ENCODE measurements at places on chromosomes 4 and X. TPM values are rescaled to one million over a fixed set of nuclear protein-coding genes. Genes with fewer than 3 reads are reported as not detected.

The VSIG4 gene
- not detected for total RNA-seq

The CSN3 gene
- total RNA-seq, result not detected

The CCDC160 gene
- not detected for total RNA-seq

The CCNG2 gene
- total RNA-seq, result 30.3 TPM

The AFM gene
- total RNA-seq, result not detected

The HS6ST2 gene
- total RNA-seq, result 14.0 TPM

The SPACA5 gene
- not detected for total RNA-seq

The ADH1C gene
- 0.21 TPM for total RNA-seq

The SPP1 gene
- not detected for total RNA-seq

The MPC1L gene
- not detected for total RNA-seq

The TKTL2 gene
- total RNA-seq, result not detected

The FAM114A1 gene
- 28.0 TPM for total RNA-seq

The ANXA3 gene
- 1,826 TPM for total RNA-seq

The FAM9C gene
- total RNA-seq, result not detected

The CTAG2 gene
- total RNA-seq, result not detected

The CTAG1A gene
- total RNA-seq, result not detected

The ZFP92 gene
- total RNA-seq, result 0.34 TPM

The SLITRK4 gene
- total RNA-seq, result not detected

The FABP2 gene
- not detected for total RNA-seq

The NLGN4X gene
- total RNA-seq, result 0.50 TPM

The ENOX2 gene
- total RNA-seq, result 21.2 TPM

The GPRASP1 gene
- total RNA-seq, result 1.3 TPM

The TENM3 gene
- total RNA-seq, result 15.0 TPM

The SH3RF1 gene
- total RNA-seq, result 19.9 TPM

The PABPC5 gene
- not detected for total RNA-seq

The KIAA1210 gene
- not detected for total RNA-seq

The AVPR2 gene
- not detected for total RNA-seq

All from nasal cavity respiratory epithelium epithelial cell of viscerocranial mucosa (primary cell).